Natural killer cell (primary cell): ENCODE measurements at places on chromosomes 5 and 9. TPM values are rescaled to one million over a fixed set of nuclear protein-coding genes. Genes with fewer than 3 reads are reported as not detected.

The PCDHB11 gene
- total RNA-seq: not detected

The HBEGF gene
- 9.9 TPM for total RNA-seq

The ANKRD18B gene
- total RNA-seq: 0.13 TPM

The SH2D3C gene
- total RNA-seq: 42.8 TPM

The DOCK2 gene
- 361 TPM for total RNA-seq

The NR6A1 gene
- total RNA-seq: 0.75 TPM

The NR2F1 gene
- total RNA-seq: not detected
